ENCODE measurements at places on chromosomes 2 and 18.

DNA sequence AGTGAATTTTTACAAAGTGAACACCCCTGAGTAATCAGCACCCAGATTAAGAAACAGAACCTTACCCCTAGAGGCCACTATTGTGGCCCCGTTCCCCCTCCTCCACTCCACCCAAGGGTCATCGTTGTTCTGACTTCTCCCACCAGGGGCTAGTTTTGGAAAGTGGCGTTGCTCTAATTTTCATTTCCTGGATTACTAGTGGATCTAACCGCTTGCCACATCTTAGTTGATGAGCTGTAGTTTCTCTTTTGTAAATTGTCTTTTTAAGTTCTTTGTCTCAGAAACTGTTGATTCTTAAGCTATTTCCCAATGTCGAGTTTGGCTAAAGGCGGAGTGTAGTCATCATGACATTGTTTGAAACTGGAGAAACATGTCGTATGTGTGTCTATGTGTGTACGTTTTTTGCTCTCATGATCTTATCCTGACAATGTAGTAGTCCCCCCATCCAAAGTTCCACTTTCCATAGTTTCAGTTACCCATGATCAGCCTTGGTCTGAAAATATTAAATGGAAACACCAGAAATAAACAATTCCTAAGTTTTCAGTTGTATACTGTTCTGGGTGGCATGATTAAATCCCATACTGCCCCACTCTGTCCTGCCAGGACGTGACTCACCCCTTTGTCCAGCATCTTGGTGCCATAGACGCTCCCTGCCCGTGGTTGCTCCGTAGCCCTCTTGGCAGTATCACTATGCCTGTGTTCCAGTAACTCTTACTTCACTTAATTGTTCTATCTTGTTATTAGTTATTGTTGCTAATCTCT, 71.0 kb upstream of the SP3 start:
- peak; percentile 79 for DNase-seq

- DNase-seq = peak; percentile 3
Observed at GRCh38 chr2:38960609-38961320, 71.1 kb downstream of the ARHGEF33 start.

- no peak for DNase-seq
Observed at GRCh38 chr2:1306014-1306686, 107.1 kb upstream of the TPO start.

GRCh38 chr2:137846993-137847392, 117.3 kb upstream of the HNMT start:
- no peak for DNase-seq

DNA sequence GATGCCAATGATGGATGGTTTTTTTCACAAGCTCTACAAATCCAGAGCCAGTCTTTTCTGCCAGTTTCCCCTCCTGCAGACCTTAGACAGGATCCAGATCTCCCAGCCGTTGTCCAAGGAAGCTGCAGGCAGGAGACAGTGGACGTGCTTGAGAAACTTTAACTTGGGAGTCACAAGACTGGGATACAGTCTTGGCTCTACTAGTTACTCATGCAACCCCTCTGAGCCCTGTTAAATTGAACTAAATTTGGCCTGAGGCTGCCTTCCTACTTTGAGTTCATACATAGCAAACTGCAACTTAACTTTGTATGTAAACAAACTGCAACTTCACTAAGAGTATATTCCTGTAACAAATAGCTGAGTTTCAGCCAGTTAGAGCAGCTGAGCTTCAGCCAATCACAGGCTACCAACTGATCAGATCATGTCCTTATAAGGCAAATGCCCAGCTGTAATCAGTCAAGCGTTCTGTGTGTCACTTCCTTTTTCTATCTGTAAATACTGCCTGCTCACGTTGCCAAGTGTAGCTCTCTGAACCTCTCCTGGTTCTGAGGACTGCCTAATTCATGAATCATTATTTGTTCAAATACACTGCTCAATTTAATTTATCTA, 140.9 kb downstream of the CAPN13 start:
- peak; percentile 97 for DNase-seq

DNA sequence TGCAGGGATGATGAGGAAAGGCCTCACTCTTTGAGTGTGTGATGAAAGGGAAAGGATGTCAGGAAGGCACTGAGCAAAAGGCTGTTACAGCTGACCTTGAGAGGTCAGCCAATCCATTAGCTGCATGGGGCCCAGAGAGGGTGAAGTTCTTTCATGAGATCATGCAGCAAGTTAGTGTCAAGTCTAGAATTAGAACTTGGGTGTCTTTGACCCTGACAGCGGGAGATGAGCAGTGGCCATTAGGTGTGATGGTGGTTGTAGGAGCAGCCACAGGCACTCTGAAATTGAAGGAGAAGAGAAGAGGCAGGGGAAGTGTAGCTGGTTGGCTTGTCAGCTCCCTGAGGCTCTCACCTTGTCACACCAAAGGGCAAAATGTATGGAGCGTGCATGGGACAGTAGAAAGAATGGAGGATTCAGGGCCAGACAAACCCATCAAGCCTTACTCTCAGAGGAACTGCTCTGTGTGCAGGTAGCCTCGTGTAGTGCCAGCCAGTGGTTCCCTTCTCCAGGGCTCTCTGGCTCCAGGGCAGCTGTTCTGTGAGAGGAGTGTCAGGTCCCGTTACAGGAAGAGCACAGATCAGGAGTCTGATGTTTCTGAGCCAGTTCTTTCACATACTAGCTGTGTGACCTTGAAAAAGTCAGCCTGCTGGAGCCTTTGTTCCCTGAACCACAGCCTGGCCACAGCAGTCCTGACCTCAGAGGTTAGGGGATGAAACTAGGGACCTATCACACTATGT, 35.9 kb downstream of the MAP4K4 start:
- no peak for DNase-seq

GRCh38 chr2:191289049-191289448, 43.8 kb downstream of the MYO1B start:
- no peak for DNase-seq

GRCh38 chr18:45231617-45232016, 383.7 kb upstream of the SLC14A2 start:
- no peak for DNase-seq

GRCh38 chr2:9288233-9288632, 81.6 kb downstream of the ASAP2 start:
- DNase-seq = peak; percentile 94

- DNase-seq = peak; percentile 55
Observed at GRCh38 chr2:199602896-199603717, 145.4 kb upstream of the SATB2 start.

DNA sequence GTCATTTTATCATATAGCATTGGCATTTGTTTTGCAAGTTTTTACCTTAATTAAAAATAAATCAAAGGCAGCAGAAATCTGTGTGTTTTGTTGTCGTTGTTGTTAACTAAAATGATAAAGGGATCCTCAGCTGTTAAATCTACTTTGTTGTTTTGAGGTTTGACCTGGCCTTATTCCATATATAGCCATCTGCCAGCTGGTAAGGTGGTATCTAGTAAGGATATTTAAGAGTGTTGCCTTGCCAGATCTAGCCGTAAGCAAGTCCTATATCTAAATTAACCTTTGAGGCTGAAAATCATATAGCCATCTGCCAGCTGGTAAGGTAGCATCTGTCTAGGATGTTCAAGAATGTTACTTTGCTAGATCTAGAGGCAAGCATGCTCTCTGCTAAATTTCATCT, 56.6 kb downstream of the BMPR2 start:
- DNase-seq = no peak

DNA sequence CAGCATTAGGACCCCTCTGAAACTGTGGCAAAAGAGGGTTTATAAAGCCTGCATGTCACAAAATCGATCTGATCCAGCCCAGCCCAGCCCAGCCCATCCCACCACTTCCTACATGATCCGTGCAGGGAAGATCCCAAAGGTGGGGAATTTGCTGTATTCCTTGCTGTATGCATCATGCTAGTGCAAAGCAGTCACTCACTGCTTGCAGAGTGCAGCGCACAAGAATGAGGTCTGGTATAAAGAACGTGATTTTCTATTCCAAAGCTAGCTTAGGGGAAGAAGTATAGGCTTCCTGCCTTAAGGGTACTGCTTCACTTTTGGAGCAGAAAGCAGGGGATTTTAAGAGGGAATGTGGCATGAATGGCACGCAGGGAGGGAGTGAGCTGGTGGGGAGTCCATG, 18.9 kb upstream of the SERPINB11 start:
- no peak for DNase-seq

DNA sequence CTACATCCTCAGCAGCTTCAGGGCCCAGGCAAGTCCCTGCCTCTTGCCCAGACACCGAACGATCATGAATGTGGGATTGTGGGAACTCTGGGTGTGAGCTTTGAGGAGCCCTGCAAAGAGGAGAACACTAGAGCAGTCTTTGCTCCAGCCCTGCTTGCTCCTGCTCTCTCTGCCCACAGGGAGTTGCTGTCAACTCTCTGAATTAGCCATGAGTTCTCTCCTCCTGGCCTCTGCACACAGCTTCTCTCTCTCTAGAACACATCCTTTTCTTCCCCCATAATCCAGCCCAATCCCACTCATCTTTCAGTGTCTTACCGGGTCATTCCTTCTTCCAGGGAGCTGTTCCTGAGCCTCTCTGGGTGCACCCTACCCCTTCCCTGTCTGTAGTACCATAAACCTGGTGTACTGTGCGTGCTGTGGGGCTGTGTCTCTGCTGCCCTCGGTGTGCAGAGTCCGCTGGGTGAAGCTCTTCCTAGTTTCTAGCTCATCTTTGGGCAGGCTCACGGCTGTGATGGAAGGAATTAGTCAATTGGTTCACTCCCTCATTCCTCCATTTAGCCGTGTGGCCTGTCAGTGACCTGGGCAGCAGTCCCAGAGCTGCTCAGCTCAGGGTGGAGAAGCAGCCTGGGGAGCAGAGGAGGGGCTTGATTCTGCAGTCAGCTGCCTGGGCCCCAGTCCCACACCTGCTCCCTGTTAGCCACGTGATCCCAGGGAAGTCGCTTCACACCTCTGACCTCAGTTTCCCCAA, 132.9 kb upstream of the HDAC4 start:
- peak; percentile 25 for DNase-seq

- no peak for DNase-seq
Observed at GRCh38 chr2:155574941-155575340, 757.6 kb downstream of the NR4A2 start.

GRCh38 chr2:216066230-216066629, 15.4 kb downstream of the PECR start:
- peak; percentile 29 for DNase-seq

DNA sequence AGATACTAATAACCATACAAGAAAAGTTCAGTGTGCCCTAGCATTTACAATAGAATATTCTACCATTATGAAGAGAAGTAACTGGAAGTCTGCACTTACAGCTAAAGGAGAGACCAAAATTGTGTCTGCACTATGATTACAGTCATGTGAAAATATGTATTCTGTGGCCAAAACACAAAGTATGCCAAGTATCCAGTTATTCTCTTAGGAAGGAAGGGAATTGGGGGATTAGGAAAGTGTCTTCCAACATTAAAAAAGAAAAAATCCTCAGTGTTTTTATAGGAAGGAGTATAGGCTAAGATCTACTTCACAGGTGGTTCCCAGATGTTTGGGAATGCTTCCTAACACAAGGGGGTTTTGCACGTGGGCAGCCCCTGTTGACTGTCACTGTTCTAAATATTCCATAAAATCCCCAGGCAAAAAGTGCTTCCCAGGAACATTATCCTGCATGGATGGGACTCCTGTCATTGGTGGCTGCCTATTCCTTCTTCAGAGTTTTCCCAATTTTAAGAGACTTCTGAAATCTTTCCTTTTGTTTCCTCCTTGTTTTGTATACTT, 180.2 kb upstream of the KLHL29 start:
- no peak for DNase-seq

- DNase-seq = no peak
Observed at GRCh38 chr2:150427298-150427697, 60.2 kb downstream of the RND3 start.

GRCh38 chr18:47809420-47809819, 121.0 kb downstream of the SMAD2 start:
- DNase-seq = no peak

- peak; percentile 6 for DNase-seq
Observed at GRCh38 chr2:161814008-161814660, 189.9 kb downstream of the SLC4A10 start.

GRCh38 chr2:153986488-153987229, 114.9 kb downstream of the GALNT13 start:
- peak; percentile 53 for DNase-seq

- peak; percentile 81 for DNase-seq
Observed at GRCh38 chr2:85792783-85793441, 39.1 kb downstream of the ATOH8 start.

DNA sequence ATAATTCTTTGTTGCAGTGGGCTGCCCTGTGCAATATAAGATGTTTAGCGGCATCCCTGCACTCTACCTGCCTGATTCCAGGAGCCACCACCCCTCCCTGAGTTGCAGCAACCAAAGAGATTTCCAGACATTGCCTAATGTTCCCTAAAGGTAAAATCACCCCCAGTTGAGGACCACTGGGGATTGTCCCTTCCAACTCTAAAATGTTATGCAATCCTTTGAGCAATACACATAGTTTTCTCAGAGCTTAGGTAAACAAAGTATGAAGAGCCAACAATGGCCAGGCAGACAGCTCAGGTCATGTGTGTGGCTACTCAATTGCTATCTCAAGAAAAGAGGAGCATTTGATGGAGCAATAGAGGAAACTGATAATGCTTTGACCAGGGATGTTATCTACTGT, 87.0 kb downstream of the XDH start:
- no peak for DNase-seq

GRCh38 chr2:238067939-238068338, 7.1 kb downstream of the SCLY start:
- no peak for DNase-seq

DNA sequence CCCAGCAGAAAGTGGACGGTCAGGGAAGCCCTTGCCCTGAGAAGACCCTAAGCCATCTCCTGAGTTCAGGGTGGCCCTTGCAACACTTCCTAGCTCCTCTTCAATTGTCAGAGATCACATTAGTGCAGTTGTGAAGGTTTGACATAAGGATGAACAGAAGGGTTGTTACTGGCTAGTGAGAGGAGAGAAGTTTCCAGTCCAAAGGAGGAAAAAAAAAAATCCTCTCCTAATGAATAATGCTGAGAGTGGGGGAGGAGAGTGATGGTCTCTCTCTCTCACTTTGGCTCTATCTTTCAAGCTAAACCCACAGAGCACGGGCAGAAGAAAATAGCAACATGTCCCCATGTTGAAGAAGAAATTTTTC, 819.9 kb downstream of the BCL11A start:
- no peak for DNase-seq

GRCh38 chr2:143482316-143482715, 353.1 kb downstream of the ARHGAP15 start:
- DNase-seq = no peak

- DNase-seq = no peak
Observed at GRCh38 chr2:108266218-108266617, 22.5 kb upstream of the SULT1C2 start.

- no peak for DNase-seq
Observed at GRCh38 chr2:216698293-216698692, 2.9 kb upstream of the IGFBP5 start.

- DNase-seq = peak; percentile 37
Observed at GRCh38 chr18:45871431-45872084, 46.1 kb downstream of the SIGLEC15 start.

GRCh38 chr2:239258248-239258647, 142.6 kb downstream of the HDAC4 start:
- no peak for DNase-seq

GRCh38 chr2:159034713-159035112, 66.3 kb downstream of the TANC1 start:
- DNase-seq = no peak
